Urinary bladder (tissue), 4 donors: ENCODE measurements at places on chromosomes 5 and 9.

- no peak for DNase-seq
Observed at GRCh38 chr5:151123897-151124751, 33.5 kb downstream of the ANXA6 start.

- DNase-seq = no peak
Observed at GRCh38 chr5:34895641-34896419, 19.5 kb downstream of the RAD1 start.

- no peak for DNase-seq
Observed at GRCh38 chr9:12916042-12916441, 141.2 kb downstream of the LURAP1L start.

- no peak for DNase-seq
Observed at GRCh38 chr5:167902298-167902697, 389.1 kb upstream of the WWC1 start.

DNA sequence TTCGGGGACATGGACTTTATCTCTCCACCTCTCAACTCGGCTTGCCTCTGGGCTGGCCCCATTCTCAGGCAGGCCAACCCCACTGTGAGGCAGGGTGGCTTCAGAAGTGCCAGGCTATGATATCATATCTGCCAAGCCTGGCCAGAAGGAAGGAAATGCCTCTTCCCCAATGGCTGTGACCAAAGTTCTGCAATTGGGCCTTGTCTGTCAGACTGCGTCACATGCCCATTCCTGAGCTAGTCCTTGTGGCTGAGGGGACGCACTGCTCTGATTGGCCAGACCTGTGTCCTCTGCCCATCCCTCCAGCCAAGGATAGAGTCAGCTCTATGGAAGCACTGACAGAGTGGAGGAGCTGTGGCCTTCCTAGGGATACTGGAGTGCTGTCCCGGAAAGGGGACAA lies 11.9 kb downstream of the SMIM23 start:
- no peak for DNase-seq

DNA sequence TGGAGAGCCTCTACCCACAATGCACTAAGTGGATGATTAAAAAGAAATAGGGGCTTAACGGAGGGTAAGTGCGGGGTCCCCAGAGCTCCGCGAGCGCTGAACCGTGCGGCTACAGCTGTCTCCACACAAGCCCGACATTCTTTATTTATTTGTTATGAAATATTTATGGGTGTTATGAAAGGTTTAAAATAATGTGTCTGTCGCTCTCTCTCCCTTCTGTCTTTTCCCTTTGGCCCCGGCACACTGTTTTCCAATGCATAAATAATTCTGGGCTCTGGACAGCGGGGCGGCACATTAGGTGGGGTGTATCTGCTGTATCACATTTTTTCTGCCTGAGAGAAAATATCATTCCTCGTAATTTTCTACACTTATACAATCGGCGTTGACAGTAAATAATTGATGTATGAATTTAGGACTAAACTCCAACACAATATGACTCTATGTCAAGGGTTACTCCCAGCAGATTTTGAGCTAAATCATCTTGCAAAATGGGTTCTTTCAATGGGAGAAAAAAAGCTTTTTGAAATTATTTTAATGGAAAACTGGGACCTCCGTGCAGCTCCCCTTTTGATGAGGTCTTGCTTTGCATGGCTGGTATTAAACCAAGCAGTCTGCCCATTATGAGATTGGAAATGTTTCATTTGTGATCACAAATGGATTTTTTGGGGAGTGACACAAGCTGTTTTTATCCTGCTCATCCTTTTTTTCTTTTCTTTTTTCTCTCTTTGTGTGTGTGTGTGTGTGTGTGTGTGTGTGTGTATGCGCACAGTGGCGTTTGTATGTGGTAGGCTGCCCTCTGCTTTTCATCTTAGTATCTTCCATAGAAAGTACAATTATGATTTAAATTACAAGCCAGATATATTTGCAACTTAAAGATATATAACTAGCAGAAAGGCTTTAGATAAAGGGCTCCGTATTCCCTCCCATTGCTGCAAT lies 370.6 kb upstream of the IRX4 start:
- DNase-seq = no peak

- DNase-seq = no peak
Observed at GRCh38 chr9:98375138-98375726, 119.8 kb upstream of the TBC1D2 start.

DNA sequence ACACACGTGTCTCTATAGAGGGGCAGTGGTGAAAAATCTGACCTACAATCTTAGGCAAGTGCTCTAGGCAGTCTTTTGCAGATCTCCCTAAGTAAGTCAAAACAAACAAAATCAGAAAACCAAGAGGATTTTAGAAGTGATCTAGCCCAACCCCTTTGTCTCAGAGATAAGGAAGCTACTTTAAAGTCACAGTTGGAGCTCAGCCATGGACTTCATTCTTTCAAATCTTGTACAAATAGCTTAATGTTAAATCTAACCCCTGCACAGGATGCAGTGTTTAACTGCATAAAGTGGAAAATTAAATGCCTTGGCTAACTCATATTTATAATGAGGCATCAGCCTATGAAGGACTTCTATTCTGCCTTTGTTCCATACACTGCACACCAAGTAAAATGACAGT lies 135.1 kb upstream of the RFX3 start:
- DNase-seq = no peak

GRCh38 chr9:132003896-132004295 lies 75.8 kb downstream of the MED27 start:
- no peak for DNase-seq

- no peak for DNase-seq
Observed at GRCh38 chr5:132300577-132301343, 6.6 kb downstream of the SLC22A4 start.

DNA sequence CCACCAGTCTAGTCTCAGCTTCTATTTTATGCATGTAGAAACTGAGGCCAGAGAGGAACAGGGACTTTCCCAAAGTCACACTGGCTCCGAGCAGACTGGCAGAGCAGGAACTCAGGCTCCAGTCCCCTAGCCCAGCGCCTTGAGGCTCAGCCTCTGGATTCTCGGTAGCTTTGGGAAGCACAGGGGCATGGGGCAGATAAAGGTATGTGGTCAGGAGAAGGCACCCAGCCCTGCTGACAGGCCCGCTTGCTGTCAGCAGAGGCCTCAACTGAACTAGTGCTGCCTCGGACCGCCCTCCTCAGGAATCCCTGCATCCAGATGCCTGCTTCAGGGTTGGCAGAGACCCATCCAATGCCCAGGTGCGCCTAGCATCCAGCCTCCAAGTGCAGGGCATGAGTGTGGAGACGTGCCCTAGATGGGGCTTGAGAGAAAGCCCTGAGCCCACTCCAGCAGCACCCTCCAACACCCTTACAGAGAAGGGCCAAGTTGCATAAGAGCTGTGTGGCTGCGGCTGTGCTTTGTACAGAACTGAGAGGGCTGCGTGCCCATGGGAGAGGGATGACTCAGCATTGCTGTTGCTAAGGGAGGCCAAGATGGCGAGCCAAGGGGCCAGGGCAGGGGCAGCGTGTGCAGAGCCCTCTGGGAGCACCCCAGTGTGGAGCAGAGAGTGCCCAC lies 168.6 kb downstream of the MACROH2A1 start:
- DNase-seq = no peak

DNA sequence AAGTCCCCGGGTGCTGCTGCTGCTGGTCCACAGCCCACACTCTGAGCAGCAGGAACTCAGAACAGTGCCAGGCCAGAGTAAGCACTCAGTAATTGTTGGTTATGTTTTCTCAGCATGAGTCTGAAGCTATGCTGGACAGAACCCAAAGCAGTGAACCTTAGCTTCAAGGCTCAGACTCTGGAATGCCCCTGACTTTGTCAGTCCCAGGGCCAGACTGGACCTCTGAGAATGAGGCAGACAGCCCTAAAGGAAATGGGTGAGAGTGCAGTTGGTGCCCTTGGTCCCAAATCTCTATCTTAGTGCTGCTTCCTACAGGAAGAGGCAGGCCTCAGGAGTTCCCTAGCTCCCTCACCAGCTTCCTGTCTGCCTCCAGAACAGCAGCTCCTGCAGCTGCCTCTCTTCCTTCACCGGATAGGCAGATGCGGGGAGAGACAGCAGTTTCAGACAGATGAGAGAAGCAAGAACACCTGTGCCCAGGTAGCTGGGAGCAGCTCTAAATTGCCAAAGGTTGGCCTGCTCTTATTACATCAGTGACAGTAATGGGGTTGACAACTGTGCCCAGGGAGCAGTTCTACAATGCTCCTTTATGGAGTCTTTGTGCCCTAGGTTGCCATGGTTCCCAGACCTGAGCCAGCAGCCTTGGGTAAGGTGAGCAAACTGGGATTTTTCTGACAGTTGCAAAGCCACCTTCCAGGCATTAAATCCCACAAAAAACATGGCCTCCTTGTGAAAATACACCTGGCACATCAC lies 82.2 kb upstream of the CXCL14 start:
- DNase-seq = no peak

- no peak for DNase-seq
Observed at GRCh38 chr5:139647506-139648204, 494 bp upstream of the CXXC5 start.

GRCh38 chr9:104842698-104843097 lies 78.8 kb downstream of the NIPSNAP3B start:
- DNase-seq = no peak

DNA sequence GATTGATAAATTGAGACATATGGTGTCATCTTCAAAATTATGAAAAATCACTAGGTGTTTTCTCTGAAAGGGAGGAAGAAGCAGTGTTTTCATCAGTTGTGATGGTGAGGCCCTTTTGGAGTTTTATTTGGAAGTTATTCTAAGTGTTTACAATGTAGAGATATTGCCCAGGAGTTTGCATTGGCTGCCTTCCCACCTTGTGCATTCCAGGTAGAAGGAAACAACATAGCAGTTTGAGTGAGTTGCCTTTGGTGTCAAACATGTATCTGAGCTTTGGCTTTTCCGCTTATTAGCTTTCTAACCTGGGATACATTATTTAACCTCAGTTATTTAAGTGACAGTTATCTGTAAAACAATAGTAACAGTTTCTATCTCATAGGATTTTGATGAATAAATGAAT lies 122.5 kb downstream of the SCAMP1 start:
- DNase-seq = no peak

- no peak for DNase-seq
Observed at GRCh38 chr9:11204521-11204920, 591.7 kb upstream of the PTPRD start.

- no peak for DNase-seq
Observed at GRCh38 chr9:36402536-36402935, 2.5 kb upstream of the RNF38 start.

- peak; percentile 7 for DNase-seq
Observed at GRCh38 chr5:134177369-134178095, 782 bp upstream of the SKP1 start.
